ENCODE measurements at places on chromosomes 6 and 20.

DNA sequence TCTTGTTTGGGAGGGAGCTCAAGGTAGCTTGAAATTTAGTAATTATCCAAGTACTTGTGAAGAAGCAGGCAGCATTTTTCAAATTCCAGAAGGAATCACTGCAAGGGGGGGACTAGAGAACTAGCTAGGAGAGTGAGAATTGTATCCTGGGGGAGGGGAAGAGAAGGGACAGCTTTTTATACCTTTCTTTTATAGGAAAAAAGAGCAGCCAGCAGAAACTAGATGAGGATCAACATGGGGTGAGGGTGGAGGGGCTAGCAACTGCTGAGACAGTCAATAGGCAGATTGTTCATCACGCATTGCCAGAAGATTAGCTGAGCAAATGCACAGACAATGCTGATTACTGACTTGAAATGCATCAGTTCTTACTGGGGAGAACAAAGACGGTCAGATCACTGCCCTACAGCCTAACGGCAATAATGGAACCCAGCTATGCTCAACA, 514.3 kb upstream of the CITED2 start:
- no peak for DNase-seq

DNA sequence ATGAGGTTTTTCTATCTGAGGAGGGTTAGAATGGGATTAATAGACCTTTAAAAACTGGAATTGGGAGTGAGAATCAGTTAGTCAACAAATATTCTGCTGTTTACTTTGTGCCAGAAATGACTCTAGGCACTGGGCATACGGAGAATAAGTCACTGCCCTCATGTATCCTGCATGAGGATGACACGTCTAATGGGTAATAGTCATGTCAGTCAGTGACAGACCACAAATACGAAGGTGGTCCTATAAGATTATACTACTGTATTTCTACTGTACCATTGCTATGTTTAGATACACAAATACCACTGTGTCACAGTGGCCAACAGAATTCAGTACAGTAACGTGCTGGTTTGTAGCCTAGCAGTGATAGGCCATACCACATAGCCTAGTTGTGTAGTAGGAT, 30.7 kb downstream of the ZFAND3 start:
- no peak for DNase-seq

- DNase-seq = no peak
Measured at GRCh38 chr6:124973780-124974179, 11.5 kb downstream of the RNF217 start.

- no peak for DNase-seq
Measured at GRCh38 chr6:100212131-100212530, 218.1 kb upstream of the MCHR2 start.

DNA sequence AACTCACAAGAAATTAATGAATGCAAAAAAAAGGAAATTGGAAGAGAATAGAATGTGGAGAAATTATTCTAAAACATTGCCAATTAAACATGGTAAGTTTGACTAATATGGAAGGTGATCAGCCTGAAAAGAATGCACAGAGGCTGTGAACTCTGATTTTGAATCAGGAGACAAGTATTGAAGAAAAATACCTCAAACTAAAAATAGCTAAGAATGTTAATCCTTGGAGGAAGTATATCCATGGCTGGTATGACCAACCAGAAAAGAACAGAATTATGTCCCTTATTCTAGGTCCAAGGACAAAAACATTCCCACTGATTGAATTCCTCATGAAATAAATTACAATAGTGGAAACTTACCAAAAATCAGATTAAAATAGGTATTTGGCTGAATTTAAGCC, 7.3 kb upstream of the RIMS1 start:
- DNase-seq = no peak

DNA sequence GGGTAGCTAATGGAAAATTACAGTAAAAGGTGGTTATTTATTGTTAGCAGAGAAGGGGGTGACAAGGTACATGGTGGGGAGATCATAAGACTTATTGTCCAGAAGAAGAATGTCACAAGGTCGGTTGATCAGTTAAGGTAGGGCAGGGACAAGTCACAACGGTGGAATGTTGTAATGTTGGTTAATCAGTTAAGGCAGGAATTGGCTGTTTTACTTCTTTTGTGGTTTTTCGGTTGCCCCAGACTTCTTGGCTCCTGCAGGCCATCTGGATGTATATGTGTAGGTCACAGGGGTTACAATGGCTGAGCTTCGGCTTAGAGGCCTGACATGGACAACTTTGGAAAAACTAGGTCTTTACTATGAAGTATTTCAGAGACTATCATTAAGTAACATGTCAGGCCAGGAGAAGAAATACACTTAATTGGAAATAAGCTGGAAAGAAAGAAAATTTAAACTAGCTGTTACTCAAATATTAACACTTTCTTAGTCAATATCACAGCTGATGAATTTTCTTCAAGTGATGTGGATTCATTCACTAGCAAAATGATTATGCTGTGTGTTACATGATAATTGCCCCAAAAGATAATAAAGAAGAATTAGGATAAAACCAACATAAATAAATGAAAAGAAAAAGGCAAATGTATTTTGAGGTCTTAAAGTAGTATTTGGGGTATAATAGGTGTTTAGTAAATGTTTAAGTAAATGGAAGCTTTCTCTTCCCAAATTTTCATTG, 4.4 kb downstream of the AIG1 start:
- DNase-seq = no peak

DNA sequence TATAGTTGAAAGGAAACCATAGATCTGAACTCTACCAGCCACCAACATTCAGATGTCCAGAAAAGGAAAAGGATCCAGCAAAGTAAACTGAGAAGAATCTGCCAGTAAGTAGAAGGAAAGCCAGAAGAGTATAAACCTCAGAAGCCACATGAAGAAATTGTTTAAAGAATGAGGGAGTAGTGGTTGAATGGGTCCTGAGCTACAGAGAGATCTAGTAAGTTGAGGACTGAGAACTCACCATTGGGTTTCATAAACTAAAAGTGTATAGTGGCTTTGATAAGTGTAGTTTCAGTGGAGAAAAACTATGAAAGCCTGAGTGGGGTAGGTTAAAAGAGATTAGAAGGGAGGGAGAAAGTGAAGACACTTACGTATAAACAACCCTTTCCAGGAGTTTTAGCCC, 32.0 kb upstream of the SUMO4 start:
- DNase-seq = no peak

DNA sequence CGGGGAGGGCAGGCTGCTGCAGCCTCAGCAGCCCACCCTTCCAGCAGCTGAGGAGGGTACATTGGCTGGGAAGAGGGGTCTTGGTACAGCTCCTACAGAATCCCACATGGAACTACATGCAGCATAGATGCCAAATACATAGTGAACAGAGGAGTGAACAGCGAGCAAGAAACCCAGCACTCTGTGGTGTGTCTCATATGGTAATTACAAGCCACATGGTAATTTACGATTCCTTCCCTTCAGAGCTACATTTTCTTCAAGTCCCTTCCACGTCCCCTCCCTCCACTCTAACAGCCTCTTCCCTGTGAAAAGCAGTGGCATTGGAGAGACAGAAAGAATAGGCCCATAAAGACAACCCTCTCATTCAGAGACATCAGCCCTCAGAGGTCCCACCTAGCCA, 167.7 kb downstream of the SYNDIG1 start:
- no peak for DNase-seq

Measured in omental fat pad (tissue), 4 donors.